ENCODE measurements at places on chromosomes 1 and 21. TPM values are rescaled to one million over a fixed set of nuclear protein-coding genes. Genes with fewer than 3 reads are reported as not detected.

The KRTAP12-2 gene
- total RNA-seq, result not detected

The IFNGR2 gene
- 89.6 TPM for total RNA-seq

The DUSP10 gene
- total RNA-seq, result 4.7 TPM

The NRAS gene
- 12.8 TPM for total RNA-seq

The PLEKHA6 gene
- total RNA-seq, result 15.0 TPM

GRCh38 chr1:230043081-230043480, 24.0 kb upstream of the GALNT2 start:
- DNase-seq, result no peak

GRCh38 chr1:25936947-25937346, 30.7 kb upstream of the STMN1 start:
- no peak for DNase-seq

GRCh38 chr21:42739061-42739931, 85.9 kb downstream of the PDE9A start:
- no peak for DNase-seq

- no peak for DNase-seq
Observed at GRCh38 chr1:239011382-239011781, 375.0 kb upstream of the CHRM3 start.

GRCh38 chr1:9230869-9231533, 3.6 kb upstream of the H6PD start:
- DNase-seq, result no peak

- no peak for DNase-seq
Observed at GRCh38 chr1:111406321-111406768, 21.2 kb downstream of the OVGP1 start.

DNA sequence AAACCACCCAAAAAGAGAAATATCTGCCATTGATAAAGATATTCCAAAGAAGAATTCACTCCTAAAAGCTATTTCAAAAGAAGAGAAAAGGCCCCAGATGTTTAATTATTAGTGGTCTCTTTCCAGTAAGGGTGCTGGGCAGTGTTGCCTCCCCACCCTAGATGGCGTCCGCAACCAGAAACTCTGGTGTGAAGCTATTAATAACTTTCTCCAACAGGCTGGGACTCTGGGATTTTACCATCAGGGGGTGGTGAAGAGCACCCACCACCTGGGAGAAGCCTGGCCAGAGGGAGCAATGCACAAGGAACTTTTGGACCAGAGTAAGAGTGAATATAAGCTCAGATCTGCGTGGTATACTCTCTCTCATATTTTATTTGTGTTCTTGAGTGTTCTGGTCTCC, 115.4 kb upstream of the TIAM1 start:
- DNase-seq, result no peak

DNA sequence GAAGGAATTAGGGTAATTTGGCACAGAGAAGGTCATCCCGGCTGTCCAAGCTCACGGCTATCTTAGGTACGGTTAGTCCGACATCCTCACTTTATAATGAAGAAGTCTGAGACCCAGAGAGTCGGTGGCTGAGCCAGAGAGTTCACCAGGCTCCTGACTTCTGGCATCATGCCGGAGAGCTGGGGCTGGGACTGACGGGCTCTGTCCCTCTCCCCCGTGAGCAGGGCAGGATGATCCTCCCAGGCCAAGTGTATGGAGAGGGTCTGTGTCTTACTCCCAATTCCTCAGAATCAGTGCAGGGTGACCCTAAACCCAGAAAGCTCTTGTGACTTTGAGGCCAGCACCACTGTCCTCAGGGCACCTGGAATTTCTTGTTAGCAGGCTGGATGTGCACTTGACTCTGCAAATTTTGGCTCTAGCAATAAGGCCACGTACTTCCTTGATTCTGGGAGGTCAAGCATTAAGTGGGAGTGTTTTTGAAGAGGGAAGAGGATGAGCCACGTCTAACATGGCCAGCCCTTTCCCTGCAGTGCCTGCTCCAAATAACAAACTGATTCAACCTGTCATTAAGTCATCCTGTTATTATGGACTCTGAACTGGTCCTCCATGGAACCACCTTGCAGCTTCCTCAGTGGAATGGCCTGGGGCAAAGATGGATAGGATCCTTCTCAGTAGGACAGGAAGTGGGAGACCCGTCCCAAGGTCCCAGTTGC, 20.8 kb upstream of the BTG2 start:
- no peak for DNase-seq

GRCh38 chr21:28781602-28782276, 210.9 kb downstream of the LTN1 start:
- DNase-seq, result no peak

DNA sequence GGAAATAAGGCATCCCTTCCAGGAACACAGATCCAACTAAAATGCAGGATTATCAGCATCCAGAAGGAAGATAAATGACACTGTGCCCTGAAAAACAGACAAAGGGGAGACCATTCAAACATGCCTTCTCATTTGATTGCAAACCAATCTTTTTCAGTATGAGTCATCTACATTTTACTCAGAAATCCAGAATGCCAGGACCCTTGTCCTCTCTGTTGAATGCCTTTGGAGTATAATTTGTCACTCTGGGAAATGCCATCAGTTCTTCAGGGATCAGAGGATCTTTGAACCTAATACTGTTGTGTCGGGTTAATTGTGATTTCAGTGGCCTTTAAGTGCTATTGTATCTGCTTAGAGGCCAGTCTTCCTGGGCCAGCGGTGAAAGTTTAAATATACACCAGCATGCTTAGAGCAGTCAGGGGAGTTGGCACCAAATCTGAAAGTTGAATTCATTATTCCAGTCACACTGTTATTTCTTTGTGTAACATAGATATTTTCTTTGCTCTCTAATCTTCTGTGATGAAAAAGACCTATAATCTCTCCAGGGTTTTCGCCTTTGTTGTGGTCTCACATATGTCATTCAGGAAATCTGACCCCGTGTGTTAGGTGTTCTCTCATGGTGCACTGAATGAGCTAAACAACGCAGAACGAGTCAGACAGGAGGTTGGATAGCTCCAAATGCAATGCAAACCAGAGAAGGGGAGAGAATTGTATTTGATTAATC, 364.8 kb upstream of the SGIP1 start:
- DNase-seq, result no peak

DNA sequence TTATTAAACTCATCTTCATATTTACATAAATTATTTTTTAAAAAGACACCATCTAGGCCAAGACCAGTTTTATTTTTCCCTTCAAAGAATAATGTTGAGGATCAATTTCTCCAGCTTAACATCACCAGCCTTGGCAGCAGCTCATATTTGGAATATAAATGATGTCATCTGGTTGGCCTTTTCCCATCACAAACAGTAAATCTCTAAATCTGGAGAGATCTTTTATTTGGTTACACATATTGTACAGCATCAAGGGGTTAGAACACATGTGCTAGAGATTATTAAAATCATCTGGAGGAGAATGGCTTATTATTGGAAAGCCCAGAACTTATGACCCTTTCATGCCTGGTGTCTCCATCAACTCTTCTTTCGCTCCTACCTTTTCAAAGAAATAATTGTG, 508.8 kb downstream of the PLPP3 start:
- DNase-seq, result no peak

GRCh38 chr1:97352936-97353382, 567.9 kb downstream of the DPYD start:
- no peak for DNase-seq

GRCh38 chr21:43341378-43342161, 85.4 kb downstream of the SIK1 start:
- DNase-seq, result no peak

- DNase-seq, result no peak
Observed at GRCh38 chr1:206951318-206952100, 5.2 kb upstream of the PIGR start.
